ENCODE measurements at places on chromosomes 6 and 20. TPM values are rescaled to one million over a fixed set of nuclear protein-coding genes. Genes with fewer than 3 reads are reported as not detected.

DNA sequence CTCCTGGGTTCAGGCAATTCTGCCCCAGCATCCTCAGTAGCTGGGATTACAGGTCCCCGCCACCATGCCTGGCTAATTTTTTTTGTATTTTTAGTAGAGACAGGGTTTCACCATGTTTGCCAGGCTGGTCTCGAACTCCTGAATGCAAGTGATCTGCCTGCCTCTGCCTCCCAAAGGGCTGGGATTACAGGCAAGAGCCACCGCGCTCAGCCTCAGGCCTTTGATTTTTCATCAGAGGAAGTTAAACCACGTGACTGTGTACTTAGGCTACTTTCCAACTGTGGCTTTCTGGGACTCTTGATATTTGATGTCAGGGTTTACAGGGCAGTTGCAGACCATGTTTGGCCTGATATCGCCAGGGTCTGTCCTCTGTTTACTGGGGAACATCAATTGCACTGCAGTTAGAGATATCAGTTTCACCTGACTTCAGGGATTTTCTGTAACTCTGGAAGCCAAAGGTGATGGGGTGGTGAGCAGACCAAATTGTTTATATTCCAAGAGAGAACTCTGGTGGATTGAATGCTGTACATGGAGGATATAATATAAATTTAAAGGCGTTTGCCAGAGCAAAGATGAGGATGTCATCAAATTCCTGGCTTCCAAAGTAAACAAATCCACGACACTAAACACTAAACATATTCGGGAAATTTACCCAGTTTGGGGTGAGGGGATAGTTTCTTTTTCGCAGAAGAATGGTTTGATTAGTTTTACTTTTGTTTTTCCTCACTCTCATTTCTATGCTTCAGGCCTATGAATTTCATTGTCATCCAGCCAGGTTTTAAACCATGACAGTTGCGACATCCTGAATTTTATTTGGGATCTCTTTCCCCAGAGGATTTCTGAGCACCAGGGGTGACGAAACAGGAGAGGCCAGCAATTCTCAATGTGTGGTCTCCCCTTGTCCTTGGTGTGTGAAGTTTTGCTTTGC, 4.2 kb downstream of the PSMF1 start:
- peak; percentile 33 for DNase-seq

DNA sequence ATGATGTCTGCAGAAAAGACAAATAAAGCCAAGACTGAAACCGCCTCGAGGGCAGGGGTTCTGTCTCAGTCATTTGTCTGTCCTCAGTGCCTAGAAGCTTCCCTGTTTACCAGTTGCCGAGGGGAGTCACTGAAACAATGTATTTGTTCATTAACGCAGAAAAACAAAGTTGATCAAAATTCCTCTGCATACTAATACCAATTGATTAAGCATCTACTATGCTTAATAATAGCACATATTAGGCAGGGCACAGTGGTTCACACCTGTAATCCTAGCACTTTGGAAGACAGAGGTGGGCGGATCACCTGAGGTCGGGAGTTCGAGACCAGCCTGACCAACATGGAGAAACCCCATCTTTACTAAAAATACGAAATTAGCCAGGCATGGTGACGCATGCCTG, 1.8 kb upstream of the FKBP5 start:
- DNase-seq, result no peak

The CCM2L gene
- 9.2 TPM for total RNA-seq

The NMBR gene
- total RNA-seq, result 0.29 TPM

The PRDM13 gene
- total RNA-seq, result not detected

The FOXC1 gene
- total RNA-seq, result 13.2 TPM

The IMPG1 gene
- total RNA-seq, result not detected

All from breast epithelium (tissue), 4 donors.